ENCODE measurements at places on chromosomes 3 and 15.

GRCh38 chr3:176167272-176167671, 1030.0 kb downstream of the TBL1XR1 start:
- DNase-seq, result no peak

GRCh38 chr15:43977072-43977884, 150.5 kb downstream of the WDR76 start:
- no peak for DNase-seq

DNA sequence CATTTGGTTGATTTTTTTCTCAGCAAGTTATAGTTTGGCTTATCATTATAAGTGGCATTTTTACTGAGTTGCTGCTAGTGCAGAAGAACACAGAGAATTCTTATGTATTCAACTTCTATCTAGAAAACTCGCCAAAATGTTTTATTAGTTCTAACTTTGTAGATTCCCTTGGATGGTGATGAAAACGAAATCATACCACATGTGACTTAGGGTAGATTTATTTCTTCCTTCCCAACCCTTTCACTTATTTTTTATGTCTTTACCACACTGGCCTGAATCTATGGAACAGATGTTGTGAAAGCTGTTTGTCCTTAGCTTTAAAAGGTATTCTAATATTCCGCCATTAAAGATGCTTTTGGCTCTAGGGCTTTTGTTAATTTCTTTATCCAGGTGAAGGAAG, 503.3 kb upstream of the CFAP20DC start:
- no peak for DNase-seq

DNA sequence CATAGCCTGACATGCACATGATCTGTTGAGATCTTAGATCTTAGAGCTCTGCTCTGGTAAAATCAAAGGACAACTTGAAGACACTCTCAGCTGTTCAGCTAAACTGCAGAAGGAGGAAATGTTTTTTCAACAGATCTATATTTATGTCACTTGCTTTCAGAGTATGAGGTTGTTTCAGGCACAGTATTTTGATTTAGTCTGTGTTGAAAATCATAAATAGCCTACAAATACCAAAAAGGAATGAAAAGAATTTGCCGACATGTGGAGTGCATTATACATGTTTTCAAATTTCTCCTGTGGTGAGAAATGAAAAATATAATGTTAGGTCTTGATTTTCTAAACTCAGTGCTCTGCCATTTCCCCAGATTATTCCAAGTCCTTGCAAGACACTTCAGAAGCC, 1118.4 kb downstream of the TBL1XR1 start:
- DNase-seq, result no peak

DNA sequence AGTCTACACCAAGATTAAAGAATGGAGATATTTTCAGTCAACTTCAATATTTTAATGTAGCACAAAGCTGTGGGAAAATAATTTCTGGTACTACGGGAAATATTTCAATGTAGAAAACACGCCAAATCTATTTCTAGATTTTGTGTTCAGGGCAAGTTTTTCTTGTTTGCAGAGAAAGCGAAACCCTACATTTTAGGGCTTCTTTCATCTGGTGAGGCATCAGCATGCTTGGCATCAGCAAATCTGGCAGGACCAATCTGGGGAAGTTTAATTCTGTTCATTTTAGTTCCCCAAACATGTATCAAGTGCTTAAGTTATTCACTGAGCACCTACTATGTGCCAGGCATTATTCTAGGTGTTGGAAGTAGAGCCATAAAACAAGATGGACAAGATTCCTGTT, 30.3 kb downstream of the CLRN1 start:
- no peak for DNase-seq

DNA sequence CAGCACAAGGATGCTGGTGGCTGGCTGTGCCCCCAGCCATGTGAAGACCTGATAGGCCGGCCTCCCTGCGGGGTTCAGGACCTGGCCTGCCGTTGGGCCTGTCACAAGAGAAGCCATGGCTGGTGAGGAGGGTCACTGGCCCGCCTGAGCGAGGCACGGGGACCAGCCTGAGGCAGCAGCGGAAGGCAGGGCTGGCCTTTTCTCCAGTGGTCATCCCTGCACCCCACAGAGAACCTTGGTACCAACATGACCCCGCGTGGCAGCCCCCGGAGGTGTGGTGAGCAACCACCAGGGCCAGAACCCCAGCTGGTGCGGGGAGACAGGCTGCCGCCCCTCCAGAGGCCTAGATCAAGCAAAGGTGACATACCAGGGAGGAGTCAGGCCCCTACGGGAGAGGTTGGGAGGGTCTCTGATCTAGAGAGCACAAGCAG, 134.1 kb upstream of the MEF2A start:
- no peak for DNase-seq

Measured in non-pigmented ciliary epithelial cell (primary cell).